Naive B cell (primary cell): ENCODE measurements at places on chromosomes 7 and 10.

DNA sequence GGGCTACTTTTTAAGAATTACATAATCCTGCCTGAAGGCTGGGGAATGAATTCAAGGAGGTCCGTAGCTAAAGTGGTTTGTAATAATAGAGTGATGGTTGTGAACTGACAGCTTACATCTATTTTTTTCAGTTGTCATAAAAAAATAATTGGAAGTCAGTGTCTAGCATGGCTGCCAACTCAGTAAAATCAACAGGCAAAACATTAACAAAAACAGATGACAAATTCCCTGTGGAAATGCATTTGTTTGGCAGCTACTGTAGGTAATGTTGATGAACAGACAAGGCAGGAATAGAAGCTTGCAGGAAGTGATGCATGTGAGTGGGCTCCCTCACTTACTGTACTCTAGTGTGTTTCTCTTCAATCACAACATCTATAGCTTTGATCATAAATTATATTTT lies 766.0 kb upstream of the POT1 start:
- no peaks in the 10 kb centered on the region for H3K4me1 ChIP-seq
- H3K36me3 ChIP-seq, result no peaks in the 10 kb centered on the region
- H3K4me3 ChIP-seq, result no peak overlapping the region
- no peak overlapping the region for H3K27ac ChIP-seq

DNA sequence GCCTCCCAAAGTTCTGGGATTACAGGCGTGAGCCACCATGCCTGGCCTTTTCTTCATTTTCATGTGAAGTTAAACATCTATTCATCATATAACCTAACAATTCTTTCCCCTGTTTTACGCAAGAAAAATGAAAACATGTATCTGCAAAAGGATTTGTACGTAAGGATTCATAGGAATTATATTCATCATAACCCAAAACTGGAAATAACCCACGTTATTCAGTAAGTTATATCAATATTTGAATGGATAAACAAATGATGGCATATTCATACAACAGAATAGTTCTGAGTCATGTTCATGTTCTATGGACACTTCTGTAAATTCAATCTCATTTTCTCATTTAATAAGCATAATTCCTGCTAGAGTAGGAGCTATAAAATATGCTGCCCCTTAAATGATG lies 35.2 kb upstream of the CAV2 start:
- DNase-seq, result no peak
- H3K4me3 ChIP-seq, result no peak overlapping the region
- no peaks in the 10 kb centered on the region for H3K36me3 ChIP-seq
- H3K4me1 ChIP-seq, result no peaks in the 10 kb centered on the region
- H3K27ac ChIP-seq, result no peak overlapping the region

DNA sequence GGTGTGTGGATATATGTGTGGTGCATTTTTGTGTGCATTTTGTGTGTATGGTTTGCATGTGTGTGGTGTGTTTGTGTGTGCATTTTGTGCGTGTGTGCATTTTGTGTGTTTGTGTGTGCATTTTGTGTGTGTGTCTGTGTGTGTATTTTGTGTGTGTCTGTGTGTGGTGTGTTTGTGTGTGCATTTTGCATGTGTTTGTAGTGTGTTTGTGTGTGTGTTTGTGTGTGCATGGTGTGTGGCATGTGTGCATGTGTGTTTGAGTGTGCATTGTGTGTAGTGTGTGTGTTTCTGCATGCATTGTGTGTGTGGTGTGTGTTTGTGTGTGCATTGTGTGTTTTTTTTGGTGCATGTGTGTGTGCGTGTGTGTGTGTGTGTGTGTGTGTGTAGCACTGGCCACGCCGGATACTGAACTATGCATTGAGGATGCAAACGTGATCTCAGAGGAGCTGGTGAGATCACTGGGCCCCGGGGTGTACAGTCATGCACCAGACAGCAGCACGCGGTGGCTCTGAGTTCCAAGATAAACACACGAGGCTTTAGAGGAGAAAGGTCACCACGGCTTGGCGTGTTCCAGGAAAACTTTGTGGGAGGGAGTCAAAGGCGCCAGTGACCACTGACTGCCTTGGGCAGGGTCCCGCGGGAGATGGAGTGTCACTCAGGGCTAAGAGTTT lies 106.6 kb upstream of the SHH start:
- no peaks in the 10 kb centered on the region for H3K4me1 ChIP-seq
- no peaks in the 10 kb centered on the region for H3K27me3 ChIP-seq
- H3K27ac ChIP-seq, result no peak overlapping the region
- H3K4me3 ChIP-seq, result no peak overlapping the region
- peaks cover 7% of the 10 kb centered on the region for H3K36me3 ChIP-seq

- H3K27ac ChIP-seq, result no peak overlapping the region
- H3K4me1 ChIP-seq, result peaks cover 10% of the 10 kb centered on the region
- H3K4me3 ChIP-seq, result no peak overlapping the region
- H3K36me3 ChIP-seq, result no peaks in the 10 kb centered on the region
- H3K27me3 ChIP-seq, result peaks cover under 1% of the 10 kb centered on the region
Observed at GRCh38 chr10:17819836-17820235, 10.7 kb downstream of the MRC1 start.

DNA sequence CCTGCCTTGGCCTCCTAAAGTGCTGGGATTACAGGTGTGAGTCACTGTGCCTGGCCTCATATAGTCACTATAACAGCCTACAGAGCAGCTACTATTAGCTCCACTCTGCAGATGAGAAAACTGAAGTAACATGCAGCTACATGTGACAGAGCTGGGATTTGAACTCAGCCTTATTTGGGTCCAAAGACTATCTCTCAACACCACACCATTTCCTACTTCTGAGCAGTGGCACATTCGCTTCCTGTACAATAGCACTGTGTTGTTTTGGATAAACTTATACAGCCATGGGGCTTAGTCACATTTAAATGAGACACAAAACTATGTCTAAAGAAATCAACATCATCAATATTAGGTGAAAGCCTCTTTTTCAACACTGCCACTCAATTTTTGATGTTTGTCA lies 69.8 kb upstream of the DNAJB12 start:
- H3K4me1 ChIP-seq, result no peaks in the 10 kb centered on the region
- no peaks in the 10 kb centered on the region for H3K27me3 ChIP-seq
- no peak overlapping the region for H3K4me3 ChIP-seq
- H3K36me3 ChIP-seq, result peaks cover 31% of the 10 kb centered on the region

DNA sequence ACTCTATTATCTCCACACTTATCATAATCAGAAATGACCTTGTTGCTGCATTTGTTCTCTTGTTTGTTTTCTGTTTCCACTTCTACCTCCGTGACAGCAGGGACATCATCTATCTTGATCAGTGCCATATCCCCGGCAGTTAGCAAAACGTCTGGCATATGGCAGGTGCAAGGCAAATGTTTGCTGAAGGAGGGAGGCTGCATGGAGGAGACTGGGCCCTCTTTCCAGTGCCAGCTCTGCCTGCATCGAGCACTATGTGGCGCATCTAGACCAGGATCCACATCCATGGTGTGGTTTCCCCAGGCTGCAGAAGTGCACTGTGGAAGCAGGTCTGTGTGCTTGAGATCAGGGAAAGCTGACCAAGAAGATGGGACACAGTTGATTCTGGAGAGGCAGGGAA lies 181.2 kb downstream of the KCNMA1 start:
- H3K27me3 ChIP-seq, result peaks cover 19% of the 10 kb centered on the region
- H3K4me3 ChIP-seq, result no peak overlapping the region
- no peak for DNase-seq
- H3K4me1 ChIP-seq, result no peaks in the 10 kb centered on the region

GRCh38 chr7:55400191-55400590 lies 35.1 kb downstream of the LANCL2 start:
- H3K4me3 ChIP-seq, result peak overlapping the region; percentile 42
- H3K36me3 ChIP-seq, result peaks cover 8% of the 10 kb centered on the region
- no peaks in the 10 kb centered on the region for H3K27me3 ChIP-seq
- H3K27ac ChIP-seq, result no peak overlapping the region
- H3K4me1 ChIP-seq, result no peaks in the 10 kb centered on the region

- no peak for DNase-seq
- peak overlapping the region; percentile 75 for H3K27ac ChIP-seq
- peaks cover 30% of the 10 kb centered on the region for H3K4me1 ChIP-seq
- peaks cover 5% of the 10 kb centered on the region for H3K36me3 ChIP-seq
Observed at GRCh38 chr10:49134327-49134726, 506 bp upstream of the FAM170B start.

DNA sequence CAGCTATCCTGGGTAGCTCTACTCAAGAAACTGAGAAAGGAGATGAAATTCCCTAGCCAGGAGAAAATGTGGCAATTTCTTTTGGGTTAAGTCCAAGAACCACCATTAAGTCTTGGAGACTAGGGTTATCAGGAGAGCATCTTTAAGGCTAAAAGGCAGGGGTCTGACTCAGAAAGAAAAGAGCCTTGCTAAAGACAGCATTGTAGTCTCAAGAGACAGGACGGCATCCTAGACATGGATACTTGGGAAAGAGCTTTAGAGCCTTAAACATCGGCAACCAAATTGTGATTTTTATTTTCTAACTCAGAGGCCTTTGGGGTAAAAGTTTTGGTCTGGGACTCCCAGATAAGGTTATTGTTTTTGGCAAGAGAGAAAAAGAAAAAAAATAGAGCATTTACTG lies 83.1 kb downstream of the FAS start:
- H3K36me3 ChIP-seq, result no peaks in the 10 kb centered on the region
- no peak for DNase-seq
- H3K27me3 ChIP-seq, result no peaks in the 10 kb centered on the region

- no peak overlapping the region for H3K27ac ChIP-seq
- DNase-seq, result no peak
- no peaks in the 10 kb centered on the region for H3K27me3 ChIP-seq
- H3K4me1 ChIP-seq, result peaks cover 9% of the 10 kb centered on the region
- H3K4me3 ChIP-seq, result no peak overlapping the region
- H3K36me3 ChIP-seq, result no peaks in the 10 kb centered on the region
Observed at GRCh38 chr10:11108356-11108755, 90.7 kb downstream of the CELF2 start.

- peaks cover 27% of the 10 kb centered on the region for H3K36me3 ChIP-seq
- H3K4me1 ChIP-seq, result peaks cover 30% of the 10 kb centered on the region
- no peaks in the 10 kb centered on the region for H3K27me3 ChIP-seq
- DNase-seq, result no peak
- peak overlapping the region; percentile 33 for H3K27ac ChIP-seq
Observed at GRCh38 chr10:100528123-100528886, 1.4 kb downstream of the NDUFB8 start.

- peaks cover 32% of the 10 kb centered on the region for H3K27me3 ChIP-seq
- peaks cover 19% of the 10 kb centered on the region for H3K4me1 ChIP-seq
- peak within 1 kb of the TSS; percentile 96 for H3K4me3 ChIP-seq
- H3K27ac ChIP-seq, result peak within 1 kb of the TSS; percentile 52
Observed at GRCh38 chr7:24757353-24758275, at the start of gene GSDME. TSS of gene GSDME (minus strand) at chr7:24757464. CDS start at chr7:24749774, 7,690 bp downstream.

GRCh38 chr10:75456122-75456521 lies 24.7 kb downstream of the LRMDA start:
- H3K27me3 ChIP-seq, result peaks cover 23% of the 10 kb centered on the region
- H3K36me3 ChIP-seq, result no peaks in the 10 kb centered on the region
- H3K27ac ChIP-seq, result no peak overlapping the region
- no peak overlapping the region for H3K4me3 ChIP-seq
- no peaks in the 10 kb centered on the region for H3K4me1 ChIP-seq

- H3K4me1 ChIP-seq, result no peaks in the 10 kb centered on the region
- peaks cover 15% of the 10 kb centered on the region for H3K27me3 ChIP-seq
- no peak overlapping the region for H3K27ac ChIP-seq
- H3K4me3 ChIP-seq, result no peak overlapping the region
- H3K36me3 ChIP-seq, result no peaks in the 10 kb centered on the region
Observed at GRCh38 chr10:97124211-97124610, 61.5 kb downstream of the SLIT1 start.

GRCh38 chr10:26214551-26215395 lies 1.8 kb upstream of the GAD2 start:
- DNase-seq, result no peak
- no peak overlapping the region for H3K27ac ChIP-seq
- H3K27me3 ChIP-seq, result peaks cover 67% of the 10 kb centered on the region
- H3K4me1 ChIP-seq, result peaks cover 22% of the 10 kb centered on the region
- no peaks in the 10 kb centered on the region for H3K36me3 ChIP-seq

DNA sequence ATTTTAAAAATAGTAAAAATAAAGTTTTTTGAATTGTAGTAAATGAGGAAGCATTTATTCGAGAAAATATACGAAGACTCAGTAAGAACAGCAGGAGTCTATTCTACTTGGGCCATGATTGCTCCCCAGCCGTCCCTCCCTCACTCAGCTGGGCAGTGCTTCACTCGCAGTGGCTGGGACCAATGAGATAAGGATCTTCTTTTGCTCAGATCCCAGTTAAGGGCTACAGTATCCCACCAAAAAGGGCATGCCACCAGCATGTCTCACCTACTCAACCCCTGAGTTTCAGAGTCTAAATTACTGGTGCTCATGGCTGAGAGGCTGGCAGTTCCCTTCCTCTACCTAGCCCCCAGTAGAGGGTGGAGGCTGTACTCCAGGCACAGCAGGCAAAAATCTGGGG lies 455.7 kb upstream of the PFKP start:
- H3K27me3 ChIP-seq, result peaks cover 10% of the 10 kb centered on the region
- no peaks in the 10 kb centered on the region for H3K4me1 ChIP-seq
- H3K36me3 ChIP-seq, result no peaks in the 10 kb centered on the region
- no peak overlapping the region for H3K4me3 ChIP-seq
- no peak overlapping the region for H3K27ac ChIP-seq
- DNase-seq, result no peak

DNA sequence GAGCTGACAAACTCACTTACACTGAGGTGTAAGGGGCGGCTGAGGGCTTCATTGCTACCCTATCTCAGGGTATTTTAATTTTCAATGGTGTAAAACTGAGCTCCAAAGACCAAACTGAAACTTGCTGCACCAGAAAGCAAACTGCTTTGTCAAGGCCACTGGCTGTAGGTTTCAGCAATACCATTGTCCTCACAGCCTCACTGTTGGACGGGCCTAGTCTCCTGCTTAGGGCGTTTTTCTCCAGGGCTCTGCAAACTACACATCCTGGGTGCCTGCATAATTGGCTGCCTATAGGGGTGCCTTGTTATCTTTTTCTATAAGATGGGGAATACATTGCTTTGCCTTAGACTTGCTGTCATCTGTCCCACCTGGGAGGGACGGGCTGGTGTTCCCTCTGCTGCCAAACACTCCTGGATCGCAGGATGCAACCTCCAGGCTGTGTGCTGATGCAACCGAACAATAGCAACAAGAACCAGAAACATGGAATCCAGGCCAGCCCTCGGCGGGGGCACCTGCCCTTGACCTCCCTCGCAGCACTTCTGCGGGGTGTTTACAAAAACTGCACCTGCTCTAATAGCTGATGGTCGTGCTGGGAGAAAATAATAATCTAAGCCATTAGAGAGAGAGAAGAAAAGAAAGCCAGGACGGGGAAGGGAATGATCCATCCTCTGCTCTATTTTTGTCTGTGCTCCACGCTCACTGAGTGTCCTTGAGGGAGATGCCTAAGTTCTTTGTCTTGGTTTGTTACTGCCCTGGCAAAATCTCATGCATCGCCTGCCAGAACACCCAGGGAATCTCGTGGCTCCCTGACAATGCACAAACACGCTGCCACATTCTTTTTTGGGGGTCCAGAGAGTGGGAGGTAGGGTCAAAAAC lies 104.5 kb downstream of the GALNT17 start:
- DNase-seq, result no peak
- H3K4me1 ChIP-seq, result no peaks in the 10 kb centered on the region
- H3K27me3 ChIP-seq, result no peaks in the 10 kb centered on the region
- no peaks in the 10 kb centered on the region for H3K36me3 ChIP-seq
